ENCODE measurements at places on chromosomes 6 and 20.

DNA sequence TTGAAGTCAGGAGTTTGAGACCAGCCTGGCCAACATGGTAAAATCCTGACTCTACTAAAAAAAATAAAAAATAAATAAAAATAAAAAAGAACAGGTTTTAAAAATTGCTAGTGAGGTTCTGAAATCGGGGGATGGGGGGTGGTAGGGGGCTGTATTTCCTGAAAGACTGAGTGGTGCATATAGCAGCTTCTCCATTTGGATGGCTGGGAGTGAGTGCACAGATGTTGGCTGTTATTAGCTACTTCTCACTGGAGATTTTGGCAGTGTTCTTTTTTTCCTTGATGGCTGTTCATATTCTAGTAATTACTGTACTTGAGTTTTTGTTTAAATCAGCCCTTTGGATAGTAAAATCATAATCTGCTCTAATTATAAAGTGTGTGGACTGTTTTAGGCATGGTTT, 79.8 kb downstream of the RTN4IP1 start:
- no peak for DNase-seq

DNA sequence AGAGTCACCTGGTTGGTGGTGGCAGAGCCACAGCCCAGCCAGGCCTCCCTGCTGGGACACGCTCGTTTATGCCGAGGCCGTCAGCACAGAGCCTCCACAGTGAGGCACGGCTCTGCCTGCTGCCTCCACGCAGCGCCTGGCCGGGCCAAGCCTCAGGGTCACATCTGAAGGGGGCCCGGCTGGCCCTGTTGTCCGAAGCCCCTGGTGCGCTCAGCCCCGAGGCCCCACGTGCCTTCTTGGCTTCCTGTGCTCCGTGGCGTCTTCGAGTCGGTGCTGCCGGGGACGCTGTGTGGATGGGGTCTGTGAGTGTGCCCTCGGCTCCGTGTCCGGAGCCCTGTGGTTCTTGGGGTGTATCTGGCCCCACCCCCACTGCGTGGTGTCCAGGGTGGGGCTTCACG, 10.4 kb upstream of the TNFRSF6B start:
- no peak for DNase-seq

DNA sequence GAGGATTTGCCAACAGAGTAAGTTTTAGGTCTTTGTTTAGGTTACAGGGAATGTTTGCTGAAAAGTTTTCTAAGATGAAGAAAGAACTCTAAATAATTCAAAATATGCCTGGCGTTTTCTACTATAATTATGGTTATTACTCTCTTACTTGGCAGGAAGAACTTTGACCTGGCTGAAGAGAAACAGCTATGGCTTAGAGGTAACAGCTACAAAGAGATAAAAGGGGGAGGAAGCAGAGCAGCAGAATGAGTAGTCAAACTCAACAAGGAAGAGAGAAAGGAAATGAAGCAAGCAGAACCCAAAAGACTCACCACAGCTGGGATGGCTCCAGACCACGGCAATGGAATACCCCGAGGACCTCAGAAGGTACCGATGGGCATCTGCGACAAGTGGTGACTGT, 95.6 kb downstream of the KIF16B start:
- DNase-seq, result no peak

DNA sequence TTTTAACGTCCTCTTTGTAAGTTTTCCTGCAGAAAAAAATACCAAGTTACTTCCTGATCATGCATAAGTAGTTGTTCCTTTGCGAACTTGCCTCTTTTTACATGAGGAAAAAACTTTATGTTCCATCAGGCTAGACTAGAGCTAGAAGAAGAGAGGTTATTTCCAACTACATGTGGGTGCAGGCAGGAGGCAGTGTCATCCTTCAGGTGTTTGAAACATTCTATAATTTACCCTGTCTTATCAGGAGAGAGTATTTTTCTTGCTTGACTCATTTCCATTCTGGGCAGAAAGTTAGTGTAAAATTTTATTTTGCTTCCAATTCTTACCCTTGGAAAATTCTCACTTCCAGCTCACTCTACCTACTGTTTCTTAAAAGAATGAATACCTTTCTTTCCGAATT, 28.5 kb upstream of the EPHA7 start:
- DNase-seq, result peak; percentile 21

DNA sequence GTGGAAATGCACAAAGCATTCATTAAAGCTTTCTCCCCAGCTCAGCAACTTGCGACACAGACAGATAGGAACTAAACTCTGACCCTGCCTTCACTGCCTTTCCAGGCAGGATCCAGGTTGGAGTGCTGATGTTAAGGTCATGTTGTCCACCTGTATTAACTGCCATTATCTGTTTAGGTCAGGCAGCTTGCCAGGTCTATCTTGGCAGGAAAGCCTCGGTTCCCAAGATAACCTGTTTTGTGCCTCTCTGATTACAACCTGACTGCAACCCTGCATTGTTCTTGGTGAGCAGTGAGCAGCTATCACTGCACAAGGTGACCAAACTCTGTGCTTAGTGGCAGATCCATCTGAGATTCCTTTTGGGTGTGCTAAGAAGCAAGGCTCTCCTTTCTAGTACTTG, 23.2 kb upstream of the ELOVL2 start:
- DNase-seq, result no peak

GRCh38 chr20:41139227-41140093, 2.1 kb downstream of the PLCG1 start:
- DNase-seq, result no peak

DNA sequence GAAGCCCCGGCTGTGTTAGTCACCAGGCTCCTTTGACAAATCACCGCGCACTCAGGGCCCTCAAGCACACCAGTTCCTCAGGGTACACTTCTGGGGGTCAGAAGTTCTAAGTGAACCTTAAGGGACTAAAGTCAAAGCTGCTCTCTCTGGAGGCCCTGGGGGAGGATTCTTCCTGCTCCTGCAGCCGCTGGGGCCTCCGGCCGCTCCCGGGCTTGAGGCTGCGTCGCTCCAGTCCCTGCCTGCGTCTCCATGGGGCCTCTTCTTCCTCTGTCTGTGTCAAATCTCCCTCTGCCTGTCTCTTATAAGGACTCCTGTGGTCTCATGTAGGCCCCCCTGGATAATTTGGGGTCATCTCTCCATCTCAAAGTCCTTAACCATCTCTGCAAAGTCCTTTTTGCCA, 18.1 kb upstream of the GATA5 start:
- DNase-seq, result no peak

- no peak for DNase-seq
These were observed 17.0 kb downstream of the HTR1B start for GRCh38 chr6:77446249-77446648.

DNA sequence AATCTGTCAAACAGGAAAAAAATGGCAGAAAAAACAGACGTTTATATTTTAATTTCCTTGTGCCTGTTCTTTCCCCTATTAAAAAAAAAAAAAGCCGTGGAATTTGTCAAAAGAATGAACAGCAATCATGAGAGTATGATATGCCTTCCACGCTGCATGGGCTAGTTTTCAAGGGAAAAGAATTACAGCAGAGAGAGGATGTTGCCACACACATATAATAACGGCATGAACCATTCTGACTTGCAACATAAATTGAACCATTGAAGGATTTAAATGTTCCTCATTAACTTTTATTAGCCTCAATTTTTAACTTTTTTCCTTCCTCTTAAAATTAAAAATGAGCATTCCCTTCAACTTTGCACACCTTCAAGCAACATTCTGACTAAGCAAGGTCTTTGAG, 301.8 kb downstream of the FOXC1 start:
- no peak for DNase-seq

DNA sequence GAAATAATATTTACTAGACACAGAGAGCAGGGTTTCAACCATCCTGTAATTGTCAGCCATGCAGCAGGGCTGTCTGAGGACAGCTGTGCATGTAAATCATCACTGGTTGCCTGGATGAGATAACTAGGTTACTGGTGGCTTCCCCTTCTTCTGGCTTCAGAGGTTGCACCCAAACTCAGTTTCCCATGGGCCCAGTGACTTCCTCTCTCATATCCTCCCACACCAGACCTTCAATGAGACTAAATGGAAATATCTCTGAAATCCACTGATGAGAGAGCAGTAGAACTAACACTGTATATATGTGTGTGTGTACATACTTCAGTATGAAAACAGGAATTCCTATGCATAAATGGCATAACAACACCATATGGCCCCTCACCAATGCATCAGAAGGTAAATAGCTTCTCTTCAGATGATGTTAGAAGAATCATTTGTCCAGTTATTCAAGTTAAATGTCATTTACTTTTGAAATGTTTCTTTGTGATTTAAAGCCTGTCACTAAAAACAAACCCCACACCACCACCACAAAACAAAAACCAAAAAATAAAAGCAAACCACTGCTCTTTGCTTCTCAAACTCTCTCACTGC, 51.0 kb upstream of the IL20RA start:
- peak; percentile 42 for DNase-seq

GRCh38 chr6:23311211-23311610, 741.8 kb downstream of the HDGFL1 start:
- no peak for DNase-seq

DNA sequence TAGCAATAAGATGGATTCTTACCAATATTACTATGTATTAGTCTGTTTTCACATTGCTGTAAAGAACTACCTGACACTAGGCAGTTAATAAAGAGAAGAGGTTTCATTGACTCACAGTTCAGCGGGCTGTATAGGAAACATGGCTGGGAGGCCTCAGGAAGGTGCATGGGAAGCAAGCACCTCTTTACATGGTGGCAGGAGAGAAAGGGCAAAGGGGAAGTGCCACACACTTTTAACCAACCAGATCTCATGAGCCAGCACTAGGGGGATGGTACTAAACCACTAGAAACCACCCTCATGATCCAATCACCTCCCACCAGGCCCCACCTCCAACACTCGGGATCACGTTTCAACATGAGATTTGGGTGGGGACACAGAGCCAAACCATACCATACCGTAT, 40.7 kb upstream of the CCDC167 start:
- no peak for DNase-seq

- DNase-seq, result no peak
These were observed 134.1 kb upstream of the PREP start for GRCh38 chr6:105536961-105537360.

DNA sequence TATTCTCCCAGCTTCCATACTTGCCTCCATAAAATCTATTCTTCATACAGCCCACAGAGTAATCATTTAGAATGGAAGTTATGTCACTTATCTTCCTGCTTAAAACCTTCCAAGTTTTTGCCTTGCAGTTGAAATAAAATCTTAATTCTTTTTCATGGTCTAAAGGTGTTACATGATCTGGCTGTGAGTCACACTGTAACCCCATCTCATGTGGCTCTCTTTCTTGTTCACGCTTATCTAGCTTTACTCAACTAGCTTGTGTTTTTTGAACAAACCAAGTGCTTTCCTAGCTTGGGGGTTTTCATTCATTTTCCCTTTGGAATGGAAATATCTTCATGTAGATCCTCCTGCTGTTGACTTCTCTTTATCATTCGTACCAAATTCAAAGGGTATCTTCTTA, 23.6 kb upstream of the THEMIS start:
- no peak for DNase-seq

GRCh38 chr6:20876036-20876435, 341.8 kb downstream of the CDKAL1 start:
- DNase-seq, result no peak

All from OCI-M1 (cell line).